ENCODE measurements at places on chromosomes 7 and 10.
A peak's percentile ranks its signal among the peaks of the same experiment; 100 is the strongest.

- H3K4me1 ChIP-seq: peaks cover 2% of the 10 kb centered on the region
- H3K4me3 ChIP-seq: no peak overlapping the region
- no peaks in the 10 kb centered on the region for H3K36me3 ChIP-seq
- no peak overlapping the region for H3K27ac ChIP-seq
- DNase-seq: no peak
- H3K27me3 ChIP-seq: no peaks in the 10 kb centered on the region
Observed at GRCh38 chr10:88473989-88474883, 108.9 kb downstream of the RNLS start.

DNA sequence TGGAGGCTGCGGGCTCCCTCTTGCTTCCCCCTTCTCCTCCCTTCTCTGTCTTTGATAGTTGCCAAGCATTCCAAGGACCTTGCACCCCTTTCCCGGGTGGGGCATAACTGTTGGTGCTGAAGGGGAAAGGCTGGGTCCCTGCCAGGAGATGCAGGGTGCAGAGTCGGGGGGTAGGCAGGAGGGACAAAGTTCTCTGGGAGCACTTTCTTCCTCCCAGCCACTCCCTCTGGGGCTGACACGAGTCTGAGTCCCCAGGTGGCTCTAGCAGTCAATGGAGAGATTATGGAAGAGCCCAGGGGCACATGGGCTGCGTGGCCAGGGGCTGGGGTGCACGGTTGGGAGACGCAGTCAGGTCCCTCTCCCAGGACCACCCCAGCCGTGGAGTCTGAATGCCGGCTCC, 2.1 kb downstream of the CLDN15 start:
- peaks cover 21% of the 10 kb centered on the region for H3K4me1 ChIP-seq
- peaks cover 5% of the 10 kb centered on the region for H3K36me3 ChIP-seq
- no peak overlapping the region for H3K4me3 ChIP-seq
- H3K27me3 ChIP-seq: no peaks in the 10 kb centered on the region
- H3K27ac ChIP-seq: no peak overlapping the region

- no peak overlapping the region for H3K27ac ChIP-seq
- H3K36me3 ChIP-seq: no peaks in the 10 kb centered on the region
- H3K4me3 ChIP-seq: no peak overlapping the region
- no peak for DNase-seq
Observed at GRCh38 chr7:101998906-101999240, 181.4 kb downstream of the CUX1 start.

GRCh38 chr10:111156754-111157153, 79.9 kb downstream of the ADRA2A start:
- H3K27ac ChIP-seq: no peak overlapping the region
- no peaks in the 10 kb centered on the region for H3K36me3 ChIP-seq
- no peak for DNase-seq
- H3K27me3 ChIP-seq: peaks cover 2% of the 10 kb centered on the region
- no peaks in the 10 kb centered on the region for H3K4me1 ChIP-seq

DNA sequence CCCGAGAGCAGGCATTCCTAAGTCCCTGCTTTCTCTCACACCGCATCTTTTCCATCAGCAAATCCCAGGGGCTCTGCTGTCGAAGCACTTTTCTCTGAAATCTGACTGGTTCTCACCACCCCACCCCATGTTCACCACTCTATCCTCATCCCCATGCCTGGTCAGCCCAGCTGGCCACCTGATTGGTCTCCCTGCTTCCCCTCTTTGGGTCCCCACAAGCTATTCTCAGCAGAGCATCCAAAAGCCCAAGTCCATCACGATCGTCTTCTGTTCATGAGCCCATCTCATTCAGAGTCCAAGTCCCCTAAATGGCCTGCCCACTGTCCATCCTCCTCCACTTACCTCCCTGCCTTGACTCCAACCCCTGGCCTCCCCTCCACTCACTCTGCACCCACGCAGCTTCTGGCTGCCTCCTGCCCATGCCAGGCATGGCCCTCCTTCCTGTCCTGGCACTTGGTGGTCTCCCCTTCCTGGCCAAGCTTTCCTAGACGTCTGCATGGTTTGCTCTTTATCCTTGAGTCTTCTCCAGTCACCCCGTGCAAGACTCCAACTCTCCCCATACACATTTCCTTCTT, 1.6 kb upstream of the PPP2R2D start:
- H3K27ac ChIP-seq: no peak overlapping the region
- H3K36me3 ChIP-seq: no peaks in the 10 kb centered on the region
- peaks cover 18% of the 10 kb centered on the region for H3K4me1 ChIP-seq
- H3K4me3 ChIP-seq: no peak overlapping the region

DNA sequence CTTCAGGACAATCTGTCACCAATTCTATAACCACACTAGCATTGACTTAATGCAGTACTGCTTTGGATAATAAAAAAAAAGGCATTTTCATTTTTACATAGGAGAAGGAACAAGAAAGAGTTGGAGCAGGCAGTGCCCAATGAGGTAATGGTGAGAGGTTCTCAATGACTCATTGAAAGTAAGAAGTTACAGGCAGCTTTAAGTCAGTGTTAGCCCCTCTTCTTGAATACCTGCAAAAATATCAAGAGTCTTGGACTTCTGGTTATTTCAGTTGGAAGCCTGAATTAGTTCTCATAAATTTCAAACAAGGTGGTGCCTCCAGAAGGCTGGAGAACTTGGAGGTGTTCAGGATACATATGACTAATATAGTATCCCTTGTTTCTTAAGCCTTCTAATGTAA, 422.5 kb downstream of the HTR7 start:
- no peak overlapping the region for H3K4me3 ChIP-seq
- H3K4me1 ChIP-seq: no peaks in the 10 kb centered on the region
- H3K27ac ChIP-seq: no peak overlapping the region
- H3K36me3 ChIP-seq: no peaks in the 10 kb centered on the region

DNA sequence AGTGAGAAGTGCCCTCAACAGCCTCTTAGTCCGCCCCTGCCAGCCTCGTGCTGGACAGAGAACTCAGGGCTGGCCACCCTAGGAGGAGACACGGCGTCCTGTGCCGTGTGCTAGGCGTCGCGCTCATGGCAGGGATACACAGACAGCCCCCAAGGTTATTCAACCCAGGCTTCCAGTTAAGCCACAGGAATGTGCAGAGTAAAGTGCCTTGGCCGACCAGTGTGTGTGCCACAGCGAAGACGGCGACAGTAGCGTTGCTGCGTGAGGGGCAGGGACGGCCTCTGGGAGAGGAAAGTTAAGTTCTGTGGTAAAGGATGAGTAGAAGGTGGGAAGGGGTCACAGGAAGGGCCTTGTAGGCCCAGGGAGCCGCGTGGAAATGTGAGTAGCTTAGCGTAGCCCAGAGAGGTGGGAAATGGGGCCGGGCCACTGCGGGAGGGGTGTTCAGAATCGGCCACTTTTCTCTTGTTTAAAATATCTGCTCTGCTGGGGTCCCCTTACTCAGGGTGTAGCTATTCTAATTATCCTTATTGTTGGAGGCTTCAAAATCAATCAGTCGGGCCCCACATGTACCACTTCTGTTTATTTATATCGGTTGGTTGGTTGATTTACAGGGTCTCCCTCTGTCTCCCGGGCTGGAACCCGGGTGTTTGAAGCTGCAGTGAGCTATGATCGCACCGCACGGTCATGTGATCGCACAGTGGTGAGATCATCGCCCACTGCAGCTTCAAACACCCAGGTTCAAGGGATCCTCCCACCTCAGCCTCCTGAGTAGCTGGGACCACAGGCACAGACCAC, 24.5 kb downstream of the TMEM120A start:
- no peak overlapping the region for H3K4me3 ChIP-seq
- H3K27ac ChIP-seq: peak overlapping the region; percentile 83
- H3K27me3 ChIP-seq: no peaks in the 10 kb centered on the region
- no peak for DNase-seq

- no peak overlapping the region for H3K4me3 ChIP-seq
- peaks cover 25% of the 10 kb centered on the region for H3K4me1 ChIP-seq
- no peak overlapping the region for H3K27ac ChIP-seq
Observed at GRCh38 chr10:124465003-124465776, 3.6 kb downstream of the LHPP start.

DNA sequence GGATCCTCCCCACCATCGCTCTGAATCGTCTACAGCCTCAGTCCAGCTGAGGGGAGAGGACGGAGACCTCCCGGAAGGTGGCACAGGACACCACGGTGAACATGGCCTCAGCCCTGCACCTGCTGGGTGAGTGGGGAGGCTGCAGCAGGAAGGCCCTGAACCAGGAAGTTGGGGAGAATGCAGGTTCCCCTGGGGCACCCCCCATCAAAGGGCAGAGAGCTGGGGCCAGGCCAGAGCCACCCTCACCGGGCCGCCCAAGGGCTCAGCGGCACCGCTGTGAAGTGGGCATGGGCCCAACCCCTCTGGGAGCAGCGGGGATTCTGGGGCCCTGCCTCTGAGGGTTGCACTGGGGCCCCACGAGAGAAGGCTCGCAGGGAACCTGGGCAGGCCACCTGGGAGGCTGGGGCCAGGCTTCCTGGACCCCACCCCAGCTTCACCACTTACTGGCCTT, 98.7 kb downstream of the MICALL2 start:
- peaks cover 2% of the 10 kb centered on the region for H3K27me3 ChIP-seq
- DNase-seq: no peak
- no peak overlapping the region for H3K27ac ChIP-seq
- no peaks in the 10 kb centered on the region for H3K4me1 ChIP-seq
- no peak overlapping the region for H3K4me3 ChIP-seq

- no peak for DNase-seq
- H3K36me3 ChIP-seq: no peaks in the 10 kb centered on the region
- H3K27me3 ChIP-seq: no peaks in the 10 kb centered on the region
Observed at GRCh38 chr7:127390817-127391590, 1.5 kb downstream of the ZNF800 start.

DNA sequence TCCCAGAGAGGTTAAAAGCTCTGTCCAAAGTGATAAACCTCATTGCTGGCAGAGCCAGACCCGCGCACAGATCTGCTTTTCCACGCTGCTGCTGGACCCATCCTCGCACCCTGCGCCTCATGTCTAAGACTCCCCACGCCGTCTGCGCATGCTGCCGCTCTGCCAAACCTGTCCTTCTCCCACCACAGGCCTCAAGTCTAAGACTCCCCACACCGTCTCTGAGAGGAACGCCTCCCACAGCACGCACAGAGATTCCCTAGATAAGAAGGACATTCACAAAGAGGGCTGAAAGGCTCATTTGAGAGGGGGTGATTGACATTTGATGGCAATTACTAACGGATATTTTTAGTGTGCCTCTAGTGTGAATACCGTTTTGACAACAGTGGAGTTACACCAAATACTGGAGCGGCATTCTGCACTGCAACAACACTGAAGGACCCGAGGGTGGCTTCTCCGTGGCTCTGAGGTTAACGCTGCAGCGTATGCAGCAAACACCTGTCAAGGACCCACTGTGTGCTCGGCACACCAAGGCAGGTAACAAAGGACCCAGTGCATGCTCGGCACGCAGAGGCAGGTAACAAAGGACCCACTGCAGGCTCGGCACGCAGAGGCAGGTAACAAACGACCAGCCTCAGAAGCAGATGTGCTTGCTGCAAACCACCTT, 231.4 kb downstream of the DNAJB6 start:
- peaks cover 5% of the 10 kb centered on the region for H3K27me3 ChIP-seq
- no peaks in the 10 kb centered on the region for H3K36me3 ChIP-seq
- H3K4me3 ChIP-seq: peak overlapping the region; percentile 79

GRCh38 chr10:3781468-3782145, 3.4 kb downstream of the KLF6 start:
- H3K27me3 ChIP-seq: no peaks in the 10 kb centered on the region
- DNase-seq: no peak
- peak overlapping the region; percentile 84 for H3K4me3 ChIP-seq
- peaks cover 14% of the 10 kb centered on the region for H3K36me3 ChIP-seq
- peak overlapping the region; percentile 100 for H3K27ac ChIP-seq
- peaks cover 28% of the 10 kb centered on the region for H3K4me1 ChIP-seq

GRCh38 chr10:5975641-5976473, 1.5 kb downstream of the IL15RA start:
- H3K36me3 ChIP-seq: no peaks in the 10 kb centered on the region
- H3K27me3 ChIP-seq: no peaks in the 10 kb centered on the region
- peak overlapping the region; percentile 96 for H3K4me3 ChIP-seq
- H3K4me1 ChIP-seq: no peaks in the 10 kb centered on the region
- DNase-seq: no peak
- peak overlapping the region; percentile 98 for H3K27ac ChIP-seq

DNA sequence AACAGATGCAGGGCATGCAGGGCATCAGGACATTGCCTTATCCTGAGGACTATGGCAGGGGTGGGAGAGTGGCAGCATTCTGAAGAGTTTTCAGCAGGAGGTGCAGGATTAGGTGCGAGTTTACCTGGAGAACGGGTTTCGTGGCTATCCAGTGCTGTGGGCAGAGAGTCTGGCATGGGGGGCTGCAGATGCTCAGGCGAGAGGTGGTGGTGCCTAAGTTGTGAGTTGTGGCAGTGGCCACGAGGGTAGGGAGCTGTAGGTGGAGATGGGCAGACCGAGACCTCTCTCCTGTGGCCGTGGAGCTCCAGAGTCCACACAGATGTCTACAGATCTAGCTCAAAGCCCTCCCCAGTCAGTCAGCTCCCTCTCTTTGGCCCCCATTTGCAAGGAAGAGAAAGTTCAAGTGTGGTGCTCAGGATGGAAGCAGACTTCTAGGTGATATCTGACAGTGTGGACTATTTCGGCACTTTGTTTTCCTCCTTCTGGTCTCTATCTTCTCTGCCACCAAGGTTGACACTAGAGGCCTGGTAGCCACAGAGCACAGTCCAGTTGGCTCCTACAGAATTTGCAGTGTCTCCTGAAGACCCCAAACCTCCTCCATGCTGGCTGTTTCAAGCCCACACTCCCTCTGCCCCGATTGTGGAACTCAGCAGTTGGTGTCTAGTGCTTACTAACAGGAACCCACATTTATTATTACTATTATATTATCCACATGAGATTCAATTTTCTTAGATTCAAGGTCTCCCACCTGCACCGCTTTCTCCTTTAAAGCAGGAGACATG, 955.7 kb upstream of the ZNF722 start:
- H3K27ac ChIP-seq: no peak overlapping the region
- no peaks in the 10 kb centered on the region for H3K27me3 ChIP-seq
- H3K4me1 ChIP-seq: no peaks in the 10 kb centered on the region
- no peaks in the 10 kb centered on the region for H3K36me3 ChIP-seq
- no peak overlapping the region for H3K4me3 ChIP-seq

GRCh38 chr7:3301449-3301731, 338 bp downstream of the SDK1 start:
- no peak overlapping the region for H3K27ac ChIP-seq
- no peak overlapping the region for H3K4me3 ChIP-seq
- H3K27me3 ChIP-seq: no peaks in the 10 kb centered on the region
- no peak for DNase-seq

GRCh38 chr10:123355748-123356481, 201.7 kb downstream of the BUB3 start:
- H3K27ac ChIP-seq: no peak overlapping the region
- no peak for DNase-seq
- H3K4me3 ChIP-seq: no peak overlapping the region
- no peaks in the 10 kb centered on the region for H3K4me1 ChIP-seq
- no peaks in the 10 kb centered on the region for H3K27me3 ChIP-seq
- no peaks in the 10 kb centered on the region for H3K36me3 ChIP-seq

DNA sequence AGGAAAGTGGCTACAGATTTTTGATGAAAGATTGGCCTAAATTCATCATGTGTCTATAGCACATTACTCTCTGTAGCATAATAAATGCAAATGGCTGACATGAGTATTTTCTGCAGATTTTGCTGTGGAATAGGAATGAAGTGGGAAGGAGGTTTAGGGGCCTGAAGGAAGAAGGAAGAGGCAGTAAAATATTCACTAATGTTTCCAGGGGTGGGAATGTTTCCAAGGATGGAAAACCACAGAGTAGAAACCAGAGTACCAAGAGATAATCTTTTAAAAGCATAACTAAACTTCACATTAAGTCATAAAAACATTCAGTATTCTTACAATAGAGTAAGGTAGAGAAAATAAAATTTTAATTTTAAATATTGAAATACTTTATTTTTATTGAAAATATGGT, 267.8 kb downstream of the BICC1 start:
- no peaks in the 10 kb centered on the region for H3K27me3 ChIP-seq
- H3K36me3 ChIP-seq: no peaks in the 10 kb centered on the region
- H3K4me3 ChIP-seq: no peak overlapping the region
- peaks cover 19% of the 10 kb centered on the region for H3K4me1 ChIP-seq
- DNase-seq: no peak

Measured in liver (tissue), 10 donors.